ENCODE measurements at places on chromosomes 11 and 22.

DNA sequence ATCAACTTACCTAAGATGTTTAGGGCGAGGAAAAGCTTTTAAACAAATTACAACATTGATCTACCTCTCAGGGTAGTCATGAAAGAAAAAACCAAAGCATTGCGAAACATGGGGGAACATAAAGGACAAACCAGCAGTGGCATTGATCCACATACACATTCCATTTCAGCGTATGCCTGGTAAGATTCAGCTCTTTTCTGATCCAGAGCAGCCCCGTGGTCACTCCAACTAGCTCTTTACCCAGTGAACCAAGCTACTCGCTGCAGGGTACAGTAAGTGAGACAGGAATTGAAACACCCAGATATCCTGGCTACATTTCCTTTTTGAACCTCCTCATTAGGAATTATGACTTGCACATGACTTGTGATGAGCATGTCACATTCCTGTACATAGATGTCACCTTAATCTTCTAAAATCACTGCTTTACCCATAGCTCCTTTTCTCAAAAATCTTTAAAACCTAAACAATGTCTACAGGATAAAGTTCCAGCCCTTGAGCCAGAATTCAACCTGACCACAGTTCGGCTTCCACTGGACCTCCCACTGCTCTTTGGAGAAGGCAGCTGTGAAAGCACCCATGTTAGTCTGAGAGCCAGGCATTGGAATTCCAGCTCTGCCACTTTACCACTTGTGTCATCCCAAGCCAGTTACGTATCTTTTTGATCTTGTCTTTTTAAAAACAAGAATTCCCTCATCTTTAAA, 42.9 kb upstream of the AKIP1 start:
- DNase-seq, result no peak

GRCh38 chr11:116993599-116993998, 104.6 kb downstream of the SIK3 start:
- no peak for DNase-seq

DNA sequence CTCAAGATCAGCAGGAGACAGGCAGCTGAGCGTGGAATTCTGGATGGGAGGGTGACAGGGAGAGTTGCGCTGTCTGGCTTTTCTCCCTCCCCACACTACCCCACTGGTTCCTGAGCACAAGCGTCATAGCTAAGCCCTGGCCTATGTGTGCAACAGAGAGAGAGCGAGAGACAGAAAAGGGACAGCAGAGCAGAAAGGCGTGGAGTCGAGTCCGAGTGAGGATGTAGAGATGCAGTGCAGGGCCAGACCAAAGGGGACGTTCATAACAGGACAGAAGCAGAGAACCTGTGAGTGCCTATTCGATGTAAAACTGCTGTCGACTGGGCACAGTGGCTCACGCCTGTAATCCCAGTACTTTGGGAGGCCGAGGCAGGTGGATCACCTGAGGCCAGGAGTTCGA, 94.0 kb upstream of the TMEM45B start:
- DNase-seq, result no peak

- DNase-seq, result no peak
Observed at GRCh38 chr11:36817336-36817965, 219.4 kb upstream of the RAG2 start.

GRCh38 chr11:115463606-115464005, 40.6 kb downstream of the CADM1 start:
- no peak for DNase-seq

DNA sequence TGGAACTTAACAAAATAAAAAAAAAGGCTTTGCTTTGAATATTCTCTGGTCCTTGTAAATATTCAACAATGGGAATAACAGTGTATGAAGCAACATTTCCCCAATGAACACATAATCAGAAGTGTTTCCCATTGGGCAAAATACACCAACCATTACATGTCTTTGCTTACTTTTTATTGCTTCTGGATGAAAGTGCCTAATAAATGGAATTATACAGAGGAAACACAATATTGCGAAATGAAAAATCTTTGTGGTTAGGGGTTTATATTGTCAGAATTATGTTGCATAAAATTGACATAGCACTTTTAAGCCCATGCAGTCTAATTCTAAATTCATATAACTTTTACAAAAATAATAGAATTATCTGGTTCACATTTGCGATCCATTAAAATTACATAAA, 386.4 kb downstream of the DCDC1 start:
- no peak for DNase-seq

DNA sequence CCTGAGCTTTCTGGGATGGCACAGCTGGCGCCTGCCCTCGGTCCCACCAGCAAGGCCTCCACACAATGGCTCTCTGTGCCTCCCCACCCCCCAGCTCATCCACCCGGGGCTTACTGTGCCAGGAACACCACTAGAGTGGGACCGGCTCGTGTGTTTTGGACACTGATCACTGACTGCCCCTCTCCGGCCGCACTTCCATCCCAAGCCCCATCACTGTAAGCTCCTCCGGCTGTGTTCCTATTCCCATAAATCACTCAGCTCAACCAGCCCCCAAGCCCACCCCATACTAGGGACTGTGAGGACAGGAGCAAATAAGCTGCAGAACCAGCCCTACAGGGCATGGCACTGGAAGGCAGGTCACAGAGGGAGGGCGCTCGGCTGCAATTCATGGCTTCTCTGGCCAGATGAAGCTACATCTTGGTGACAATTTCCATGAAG, 7.3 kb downstream of the APBB1 start:
- no peak for DNase-seq

- no peak for DNase-seq
Observed at GRCh38 chr22:34160141-34160783, 240.0 kb upstream of the LARGE1 start.

GRCh38 chr11:35173616-35174566, 34.9 kb downstream of the CD44 start:
- no peak for DNase-seq

All from NCI-H187 (cell line).